COLO829 (cell line): ENCODE measurements at places on chromosomes 16 and 17.
A peak's percentile ranks its signal among the peaks of the same experiment; 100 is the strongest.

GRCh38 chr16:71255721-71256120 is 25.2 kb upstream of the HYDIN start:
- DNase-seq: no peak

GRCh38 chr17:39927929-39928857 is 661 bp downstream of the LRRC3C start:
- no peak for DNase-seq

DNA sequence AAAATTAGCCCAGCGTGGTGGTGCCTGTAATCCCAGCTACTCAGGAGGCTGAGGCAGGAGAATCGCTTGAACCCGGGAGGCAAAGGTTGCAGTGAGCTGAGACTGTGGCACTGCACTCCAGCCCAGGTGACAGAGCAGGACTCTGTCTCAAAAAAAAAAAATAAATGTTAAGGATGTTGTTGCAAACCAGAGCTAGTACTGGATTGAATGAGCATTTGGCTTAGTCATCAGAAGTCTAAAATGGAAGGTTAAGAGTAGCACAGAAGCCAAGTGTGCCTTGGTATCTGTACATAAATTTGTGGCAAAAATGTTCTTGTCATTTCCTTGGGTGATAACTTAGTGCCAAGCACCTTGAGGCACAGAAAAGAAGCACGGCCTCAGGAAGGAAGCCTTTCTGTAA is 50.6 kb upstream of the MED9 start:
- no peak for DNase-seq

DNA sequence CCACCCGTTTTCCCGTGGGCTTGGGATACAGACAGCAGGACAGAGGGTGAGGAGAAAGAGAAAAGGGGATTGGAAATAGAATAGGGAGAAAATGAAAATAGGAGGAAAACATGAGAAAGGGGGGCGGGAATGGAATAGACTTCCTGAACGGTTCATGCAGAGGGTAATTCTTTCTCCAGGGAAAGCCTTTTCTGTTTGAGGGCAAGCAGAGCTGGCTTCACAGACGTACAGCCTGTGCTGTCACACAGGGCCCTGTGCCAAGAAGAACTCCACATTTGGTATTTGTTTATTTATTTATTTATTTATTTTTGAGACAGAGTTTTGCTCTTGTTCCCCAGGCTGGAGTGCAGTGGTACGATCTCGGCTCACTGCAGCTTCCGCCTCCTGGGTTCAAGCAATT is 12.0 kb downstream of the MILR1 start:
- no peak for DNase-seq

DNA sequence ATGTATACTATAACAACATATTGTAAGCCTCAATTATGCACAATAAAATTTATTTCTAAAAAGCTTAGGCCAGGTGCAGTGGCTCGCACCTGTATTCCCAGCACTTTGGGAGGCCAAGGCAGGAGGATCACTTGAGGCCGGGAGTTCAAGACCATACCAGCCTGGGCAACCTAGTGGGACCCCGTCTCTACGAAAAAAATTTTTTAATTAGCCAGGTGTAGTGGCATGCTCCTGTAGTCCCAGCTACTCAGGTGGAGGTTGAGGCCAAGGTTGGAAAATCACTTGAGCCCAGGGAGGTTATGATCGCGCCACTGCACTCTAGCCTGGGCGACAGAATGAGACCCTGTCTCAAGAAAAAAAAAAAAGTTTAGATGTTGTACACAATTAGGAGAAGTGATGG is 45.5 kb downstream of the VMP1 start:
- DNase-seq: no peak

- DNase-seq: no peak
Observed at GRCh38 chr16:82067042-82067803, 32.2 kb downstream of the HSD17B2 start.

DNA sequence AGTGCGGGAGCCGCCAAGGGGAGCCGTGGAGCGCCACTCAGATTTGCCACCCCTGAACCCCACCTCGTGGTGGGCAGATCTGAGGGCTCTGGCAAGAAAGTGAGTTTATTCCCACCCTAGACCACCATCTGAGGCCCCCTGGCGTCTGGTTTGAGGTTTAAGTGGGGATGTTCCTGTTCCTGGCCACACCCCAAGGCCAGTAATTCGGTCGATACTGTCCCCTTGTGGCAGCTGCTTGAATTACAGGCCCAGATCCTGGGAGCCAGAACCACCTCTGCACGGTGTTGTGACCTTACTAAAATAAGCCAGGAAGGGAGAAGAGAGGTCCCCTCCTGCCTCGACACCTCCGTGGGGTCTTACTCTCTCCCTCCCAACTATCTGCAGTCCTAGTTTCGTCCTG is 3.3 kb upstream of the LAT start:
- no peak for DNase-seq

DNA sequence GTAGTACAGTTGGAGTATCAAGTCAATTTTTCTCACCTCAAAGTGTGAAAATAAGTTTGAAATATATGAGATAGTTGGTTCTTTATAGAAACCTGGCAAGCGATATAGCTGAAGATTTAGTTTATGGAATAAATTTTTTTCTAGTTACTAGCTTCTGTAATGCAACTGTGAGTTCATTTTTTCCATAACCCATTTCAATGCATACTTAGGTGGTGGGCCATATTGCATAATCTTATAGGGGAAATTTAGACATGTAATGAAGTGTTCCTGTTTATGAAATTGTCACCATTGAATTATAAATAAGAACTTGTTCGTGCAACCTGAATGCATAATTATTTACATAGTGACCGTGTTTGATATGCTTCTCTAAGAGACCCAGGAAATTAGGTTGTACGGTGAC is 9.0 kb downstream of the MOSMO start:
- no peak for DNase-seq

GRCh38 chr16:14354561-14355351 is 275.3 kb downstream of the PARN start:
- DNase-seq: no peak

DNA sequence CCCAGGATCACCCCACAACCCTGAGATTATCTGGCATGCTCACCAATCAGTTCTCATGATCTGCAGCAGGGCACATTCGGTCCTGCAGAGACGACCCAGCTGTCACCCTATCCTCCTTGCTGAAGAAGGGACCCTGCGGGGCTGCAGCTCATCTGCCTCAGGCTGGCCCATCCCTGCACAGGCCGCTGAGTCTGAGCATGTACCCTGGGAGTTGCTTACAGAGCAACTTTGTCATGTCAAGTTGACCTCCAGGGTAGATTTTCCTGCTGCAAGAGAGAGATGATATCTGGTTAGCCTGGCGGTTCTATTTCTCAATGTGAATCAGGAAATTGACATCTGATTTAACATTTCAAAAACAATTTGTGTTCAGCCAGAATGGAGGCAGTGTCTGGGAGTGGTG is 36.0 kb upstream of the ADCY9 start:
- DNase-seq: no peak

DNA sequence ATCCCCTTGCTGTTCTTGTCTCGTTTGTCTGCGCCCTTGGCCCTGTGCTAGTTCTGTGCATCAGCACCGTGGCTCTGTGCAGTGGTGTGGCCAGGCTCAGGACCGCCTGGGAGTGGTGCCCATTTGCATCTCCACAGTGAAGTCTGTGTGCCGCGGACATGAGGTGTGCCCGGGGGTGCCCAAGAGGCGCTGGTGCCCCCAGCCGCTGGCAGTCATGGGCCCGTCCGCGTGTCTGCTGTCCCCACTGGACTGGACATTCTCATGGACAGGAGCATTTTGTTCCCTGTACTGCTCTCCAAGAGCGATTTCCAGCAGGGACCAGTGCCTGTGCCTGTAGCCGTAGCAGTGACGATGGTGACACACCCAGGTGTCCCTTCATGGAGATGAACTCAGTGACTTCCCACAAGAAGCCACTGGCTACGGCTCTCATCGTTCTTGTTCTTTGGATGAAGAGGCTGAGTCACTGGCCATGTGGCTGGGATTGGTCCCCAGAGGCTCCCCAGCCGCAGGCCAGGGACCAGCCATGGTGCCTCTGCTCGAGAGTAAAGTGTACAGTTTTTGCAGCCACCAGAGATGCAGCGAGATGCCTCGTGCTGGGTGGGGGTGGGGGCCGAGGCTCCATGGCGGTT is 13.0 kb upstream of the MC1R start:
- DNase-seq: peak; percentile 60

DNA sequence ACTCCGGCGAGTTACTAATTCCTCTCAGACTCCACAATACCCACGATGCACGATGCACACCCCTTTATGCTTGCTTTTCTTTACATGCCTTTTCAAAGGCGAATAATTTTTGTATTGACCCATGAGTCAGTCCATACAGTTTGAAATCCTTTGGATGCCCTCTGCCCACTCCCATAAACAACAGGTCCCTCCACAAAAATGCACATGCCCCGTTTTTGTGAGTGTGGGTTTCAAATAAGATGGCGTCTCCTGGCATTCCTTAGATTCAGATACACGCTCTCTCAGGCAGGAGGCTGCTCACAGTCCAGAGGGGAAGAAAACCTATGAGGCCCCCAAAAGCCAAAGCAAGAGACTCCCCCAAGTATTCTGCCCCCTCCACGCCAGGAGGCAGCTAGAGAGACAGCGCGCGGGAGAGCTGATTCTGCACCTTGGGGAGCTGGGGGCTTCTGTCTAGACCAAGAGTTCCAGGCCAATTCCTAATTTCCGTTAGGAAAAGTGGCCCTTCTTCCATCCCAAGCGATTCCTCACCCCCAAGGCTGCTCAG is 19.6 kb upstream of the HOXB9 start:
- DNase-seq: no peak

- no peak for DNase-seq
Observed at GRCh38 chr17:27157898-27158297, 136.0 kb upstream of the WSB1 start.
